M059J (cell line): ENCODE measurements at places on chromosomes 5 and 9. TPM values are rescaled to one million over a fixed set of nuclear protein-coding genes. Genes with fewer than 3 reads are reported as not detected.

SLCO4C1 gene
- 0.10 TPM in 1 of 2 replicates, not detected in the other for total RNA-seq

PHF24 gene
- total RNA-seq, result not detected in 2 replicates

OBP2B gene
- total RNA-seq, result not detected in 2 replicates

PRSS3 gene
- total RNA-seq, result 0.74 and 3.1 TPM in 2 replicates

DNA sequence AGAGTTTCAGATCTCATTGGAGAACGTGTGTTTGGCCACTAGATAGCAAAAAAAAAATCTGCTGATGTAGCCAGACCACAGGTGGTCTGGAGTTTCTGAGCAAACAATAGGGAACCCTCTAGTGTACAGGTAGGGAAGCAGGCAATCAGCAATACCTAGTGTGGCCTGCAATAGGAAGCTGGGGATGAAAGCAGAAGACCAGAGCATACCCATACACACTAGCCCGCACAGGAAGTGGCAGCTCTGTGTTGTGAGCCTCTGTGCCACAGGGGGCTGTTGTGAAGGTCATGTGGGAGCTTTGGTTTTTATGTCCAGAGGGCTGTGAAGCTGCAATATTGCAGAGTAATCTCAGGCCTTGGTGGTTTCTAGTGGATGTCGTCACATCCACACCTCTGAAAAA is 81.2 kb downstream of the MTAP start:
- DNase-seq, result no peak

GRCh38 chr9:2879803-2880202 is 35.9 kb upstream of the PUM3 start:
- DNase-seq, result no peak

DNA sequence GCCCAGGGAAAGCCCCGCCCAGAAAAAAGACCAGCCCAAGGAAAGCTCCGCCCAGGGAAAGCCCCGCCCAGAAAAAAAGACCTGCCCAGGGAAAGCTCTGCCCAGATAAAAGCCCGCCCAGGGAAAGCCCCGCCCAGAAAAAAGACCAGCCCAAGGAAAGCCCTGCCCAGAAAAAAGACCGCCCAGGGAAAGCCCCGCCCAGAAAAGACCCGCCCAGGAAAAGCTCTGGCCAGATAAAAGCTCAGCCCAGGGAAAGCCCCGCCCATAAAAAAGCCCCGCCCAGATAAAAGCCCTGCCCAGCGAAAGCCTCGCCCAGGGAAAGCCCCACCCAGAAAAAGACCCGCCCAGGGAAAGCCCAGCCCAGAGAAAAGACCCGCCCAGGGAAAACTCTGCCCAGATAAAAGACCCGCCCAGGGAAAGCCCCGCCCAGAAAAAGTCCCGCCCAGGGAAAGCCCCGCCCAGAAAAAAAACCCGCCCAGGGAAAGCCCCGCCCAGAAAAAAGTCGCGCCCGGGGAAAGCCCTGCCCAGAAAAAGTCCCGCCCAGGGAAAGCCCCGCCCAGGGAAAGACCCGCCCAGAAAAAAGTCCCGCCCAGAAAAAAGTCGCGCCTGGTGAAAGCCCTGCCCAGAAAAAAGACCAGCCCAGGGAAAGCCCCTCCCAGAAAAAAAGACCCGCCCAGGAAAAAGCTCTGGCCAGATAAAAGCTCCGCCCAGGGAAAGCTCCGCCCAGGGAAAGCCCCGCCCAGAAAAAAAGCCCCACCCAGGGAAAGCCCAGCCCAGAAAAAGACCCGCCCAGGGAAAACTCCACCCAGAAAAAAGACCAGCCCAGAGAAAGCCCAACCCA is 11.9 kb downstream of the GRIN1 start:
- no peak for DNase-seq

DNA sequence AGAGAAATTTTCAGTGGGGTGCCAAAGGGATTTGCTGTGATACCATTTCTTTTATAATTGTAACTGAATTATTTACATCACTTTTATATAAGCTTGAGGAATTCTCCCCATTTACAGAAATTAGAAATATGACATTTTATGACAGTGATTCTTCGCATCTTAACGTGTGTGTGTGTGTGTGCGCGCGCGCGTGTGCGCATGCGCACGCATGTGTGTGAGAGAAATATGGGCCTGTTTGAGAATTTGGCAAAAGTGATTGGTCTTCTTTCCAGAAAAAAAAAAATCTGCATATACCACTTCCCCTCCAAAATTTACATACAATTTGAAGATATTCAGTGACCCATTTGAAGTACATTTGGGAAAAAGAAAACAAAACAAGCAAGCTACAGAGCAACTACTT is 190.7 kb upstream of the PDE4D start:
- DNase-seq, result no peak

DNA sequence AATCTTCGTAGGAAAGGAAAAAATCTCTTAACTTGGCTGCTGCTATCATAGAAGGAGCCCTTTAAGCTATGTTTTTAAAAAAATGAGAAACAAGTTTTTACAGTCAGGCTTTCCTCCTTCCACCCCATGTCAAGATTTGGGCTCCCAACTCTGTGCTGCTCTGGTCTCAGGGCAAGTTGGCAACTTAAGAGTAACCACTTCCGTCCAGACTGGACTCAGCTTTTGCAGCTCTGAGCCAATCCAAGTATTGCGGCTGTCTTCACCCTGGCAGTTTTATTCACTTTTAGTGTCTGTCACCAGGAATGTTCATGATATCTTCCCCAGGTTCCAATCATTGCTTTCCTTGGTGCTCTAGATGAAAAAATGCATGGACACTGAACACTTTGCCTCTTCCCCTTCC is 115.9 kb upstream of the GAS1 start:
- DNase-seq, result peak; percentile 56
